GM23248 (cell line): ENCODE measurements at places on chromosomes 16 and 17.
A peak's percentile ranks its signal among the peaks of the same experiment; 100 is the strongest.

DNA sequence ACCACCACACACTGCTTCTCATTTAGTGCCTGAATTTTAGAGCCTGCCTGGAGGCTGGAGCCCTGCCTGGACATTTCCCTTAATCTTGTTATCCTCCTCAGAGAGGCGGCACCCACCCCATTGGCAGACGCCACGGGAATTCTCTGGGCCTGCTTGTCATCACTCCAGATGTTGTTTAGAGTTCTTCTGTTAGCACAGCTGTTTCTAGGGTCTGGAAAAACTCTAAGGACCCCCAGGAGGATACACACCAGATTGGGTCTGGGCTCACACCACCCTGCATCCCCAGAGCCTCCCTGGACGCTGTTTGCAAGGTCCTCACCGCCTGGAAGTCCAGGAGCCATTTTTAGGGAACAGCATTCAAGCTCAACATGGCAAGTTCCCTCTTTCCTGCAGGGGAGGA is 565 bp upstream of the XAF1 start:
- DNase-seq = peak; percentile 82

- DNase-seq = no peak
Observed at GRCh38 chr16:73915140-73915539, 381.5 kb upstream of the PSMD7 start.

GRCh38 chr17:9763643-9764042 is 27.7 kb downstream of the DHRS7C start:
- no peak for DNase-seq

DNA sequence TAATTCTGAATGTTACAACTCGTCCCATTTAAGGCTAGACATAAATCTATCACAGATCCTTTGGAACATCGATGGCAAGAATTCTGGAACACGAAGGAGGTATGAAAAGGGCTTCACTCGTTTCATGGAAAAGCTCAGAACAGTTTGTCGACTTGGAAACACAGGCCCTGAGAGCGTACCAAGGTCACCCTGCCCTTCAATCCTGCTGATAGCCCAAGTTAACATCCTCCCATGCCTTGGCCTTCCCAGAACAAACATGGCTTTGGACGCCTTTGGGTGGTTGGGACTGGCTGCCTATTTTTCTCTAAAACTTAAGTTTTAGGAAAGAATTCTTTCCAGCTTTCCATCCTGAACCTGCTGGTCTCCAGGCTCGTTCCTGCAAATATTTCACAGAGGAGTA is 396.1 kb downstream of the MAF start:
- DNase-seq = no peak

DNA sequence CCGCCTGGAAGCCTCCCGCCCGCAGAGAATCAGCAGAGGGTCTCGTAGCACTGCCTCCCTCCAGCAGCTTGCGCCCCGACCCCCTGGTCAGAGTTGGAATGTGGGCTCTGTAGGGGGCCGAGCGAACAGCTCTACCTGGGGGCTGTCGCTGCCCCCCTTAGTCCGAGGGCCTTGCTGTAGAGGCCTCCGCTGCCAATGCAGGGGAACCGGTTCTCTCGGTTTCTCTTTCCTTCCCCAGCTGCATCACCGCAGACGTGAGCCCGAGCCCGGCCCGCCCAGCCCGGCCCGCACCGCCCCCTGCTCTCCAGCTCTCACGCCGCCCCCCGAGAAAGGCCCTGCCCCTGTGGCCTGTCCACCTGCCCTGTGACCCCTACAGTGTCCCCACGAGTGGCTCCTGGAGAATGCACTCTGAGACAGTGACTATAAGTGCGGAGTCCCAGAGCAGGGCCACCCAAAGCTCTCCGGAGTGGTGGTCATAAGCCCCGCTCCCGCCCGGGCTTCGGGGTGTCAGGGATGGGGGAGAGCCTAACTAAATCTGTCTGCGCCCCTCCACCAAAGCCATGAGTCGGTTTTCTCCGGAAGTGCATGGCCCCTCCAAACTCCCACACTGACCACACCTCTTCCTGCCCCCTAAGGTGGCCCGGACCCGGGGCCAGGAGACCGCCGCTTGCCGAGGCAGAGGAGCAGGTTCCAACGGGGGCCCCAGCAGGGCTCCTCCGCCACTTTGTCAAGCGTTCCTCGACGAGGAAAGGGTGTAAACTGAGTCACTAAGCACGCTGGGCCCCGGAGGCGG is 1.7 kb downstream of the ARHGAP27 start:
- peak; percentile 54 for DNase-seq

- no peak for DNase-seq
Observed at GRCh38 chr17:51794466-51794865, 364.0 kb downstream of the CA10 start.

GRCh38 chr16:73506568-73507056 is 458.7 kb upstream of the ZFHX3 start:
- DNase-seq = no peak

- peak; percentile 69 for DNase-seq
Observed at GRCh38 chr16:85717393-85718152, 28.8 kb upstream of the GINS2 start.

DNA sequence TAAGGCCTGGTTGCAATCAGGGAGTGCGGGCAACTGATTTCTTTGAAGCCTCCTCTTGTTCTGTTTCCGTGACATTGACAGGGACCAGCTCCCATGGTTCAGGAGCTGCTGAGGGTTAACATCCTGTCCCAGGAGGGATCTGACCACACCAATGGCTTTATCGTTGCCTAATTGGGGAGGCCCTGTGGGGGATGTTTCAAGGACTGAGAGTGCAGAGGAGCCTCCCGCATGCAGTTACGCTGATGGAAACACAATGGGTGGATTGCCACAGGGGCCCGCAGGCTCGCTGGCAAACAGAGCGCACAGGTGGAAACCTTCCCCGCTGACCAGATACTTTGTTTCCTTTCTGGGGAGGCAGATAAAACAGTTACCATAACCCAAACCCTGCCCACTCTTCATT is 23.8 kb upstream of the ABCC1 start:
- no peak for DNase-seq

- DNase-seq = no peak
Observed at GRCh38 chr16:74975591-74975990, 9.3 kb downstream of the WDR59 start.

DNA sequence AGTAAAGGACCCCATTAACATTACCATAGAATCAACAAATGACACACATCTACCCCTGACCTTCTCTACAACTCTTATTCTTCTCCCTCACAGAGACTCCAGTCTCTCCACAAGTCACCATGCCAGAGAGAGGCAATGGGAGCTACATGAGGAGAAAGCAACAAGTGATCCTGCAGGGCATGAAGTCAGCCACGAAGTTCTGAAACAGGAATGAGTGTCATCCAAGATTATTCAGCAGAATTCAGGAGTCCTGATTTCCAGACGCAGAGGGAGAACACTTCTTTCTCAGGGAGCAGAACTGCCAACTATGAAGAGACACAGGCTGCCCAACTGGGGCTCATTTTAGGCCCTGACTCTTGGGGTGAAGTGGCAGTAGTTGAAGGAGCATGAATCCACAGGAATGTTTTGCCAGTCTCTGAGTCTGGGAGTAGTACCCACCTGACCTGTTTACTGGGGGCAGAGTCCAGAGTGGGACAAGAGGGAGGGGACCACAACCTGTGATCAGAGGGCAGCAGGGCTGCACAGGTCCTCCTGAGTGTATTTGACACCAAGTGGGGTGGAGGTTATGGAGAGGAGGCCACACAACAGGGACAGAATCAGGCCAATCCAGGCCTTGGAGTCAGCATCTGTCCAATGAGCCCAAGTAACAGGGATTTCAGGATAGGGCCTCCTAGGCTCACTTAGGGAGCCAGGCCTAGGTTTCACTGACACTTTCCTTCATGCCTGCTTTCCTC is 2.4 kb upstream of the MTMR4 start:
- DNase-seq = no peak

GRCh38 chr16:24156777-24157176 is 99.4 kb upstream of the CACNG3 start:
- DNase-seq = peak; percentile 3

- peak; percentile 97 for DNase-seq
Observed at GRCh38 chr17:12020642-12021622, at the start of gene MAP2K4. TSS of gene MAP2K4 (plus strand) at chr17:12020877. CDS start at chr17:12020887, 10 bp downstream.

- DNase-seq = peak; percentile 74
Observed at GRCh38 chr16:14399378-14400284, 230.4 kb downstream of the PARN start.

DNA sequence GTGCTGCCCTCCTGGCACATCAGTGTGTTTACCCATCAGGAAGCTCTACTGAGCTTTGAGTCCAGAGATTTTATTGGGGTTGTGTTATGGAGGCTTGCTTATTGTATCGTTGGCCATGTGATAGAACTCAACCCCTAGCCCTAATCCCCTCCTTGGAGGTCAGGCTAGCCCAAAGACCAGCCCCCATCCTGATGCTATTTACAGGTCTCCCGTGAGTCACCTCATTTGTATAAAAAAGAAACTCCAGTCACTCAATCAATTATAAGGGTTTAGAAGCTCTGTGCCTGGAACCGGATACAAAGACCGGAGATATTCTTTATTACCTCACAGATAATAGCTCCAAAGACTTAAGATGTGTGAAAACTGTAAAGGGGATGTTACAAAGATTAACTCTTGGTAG is 405.9 kb downstream of the CNTNAP4 start:
- no peak for DNase-seq

DNA sequence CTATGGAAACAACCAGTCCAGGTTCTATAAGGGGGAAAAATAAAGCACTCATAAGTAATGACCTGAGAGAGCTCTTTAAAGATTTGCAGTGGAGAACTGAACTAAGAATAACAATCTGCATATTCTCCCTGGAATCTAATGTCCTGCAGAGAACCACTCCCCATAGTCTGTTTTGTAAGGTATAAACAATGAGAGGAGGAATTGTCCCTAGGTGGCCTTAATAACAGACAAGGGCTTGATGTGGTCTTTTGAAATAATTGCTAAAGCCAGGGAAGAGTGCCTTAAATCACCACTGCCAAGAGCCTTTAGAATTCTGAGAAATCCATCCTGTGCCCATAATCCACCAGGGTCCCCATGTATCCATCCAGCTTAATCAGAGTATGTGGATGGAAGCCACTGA is 106.3 kb downstream of the CDH11 start:
- no peak for DNase-seq

DNA sequence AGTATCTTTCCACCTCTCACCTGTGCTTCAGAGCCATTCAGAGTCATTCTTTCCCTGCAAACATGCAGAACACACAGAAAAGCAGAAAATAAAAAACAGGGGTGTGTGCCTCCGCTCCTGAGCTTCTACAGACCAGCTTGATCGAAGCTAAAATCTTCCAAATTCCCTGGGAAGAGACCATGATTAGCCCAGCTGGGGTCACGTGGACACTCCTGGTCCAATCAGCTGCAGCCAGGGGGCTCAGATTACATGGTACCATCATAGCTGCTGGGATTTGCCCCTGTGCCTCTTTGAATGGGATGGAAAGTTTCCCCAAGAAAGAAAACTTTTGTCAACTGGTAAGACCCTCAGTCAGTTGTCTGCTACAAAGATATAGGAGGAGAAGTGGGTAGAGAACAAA is 159.9 kb downstream of the TMEM114 start:
- no peak for DNase-seq

- DNase-seq = no peak
Observed at GRCh38 chr17:63758428-63758827, 15.0 kb downstream of the CCDC47 start.

GRCh38 chr17:2688351-2689342 is 22.9 kb downstream of the CLUH start:
- DNase-seq = no peak

DNA sequence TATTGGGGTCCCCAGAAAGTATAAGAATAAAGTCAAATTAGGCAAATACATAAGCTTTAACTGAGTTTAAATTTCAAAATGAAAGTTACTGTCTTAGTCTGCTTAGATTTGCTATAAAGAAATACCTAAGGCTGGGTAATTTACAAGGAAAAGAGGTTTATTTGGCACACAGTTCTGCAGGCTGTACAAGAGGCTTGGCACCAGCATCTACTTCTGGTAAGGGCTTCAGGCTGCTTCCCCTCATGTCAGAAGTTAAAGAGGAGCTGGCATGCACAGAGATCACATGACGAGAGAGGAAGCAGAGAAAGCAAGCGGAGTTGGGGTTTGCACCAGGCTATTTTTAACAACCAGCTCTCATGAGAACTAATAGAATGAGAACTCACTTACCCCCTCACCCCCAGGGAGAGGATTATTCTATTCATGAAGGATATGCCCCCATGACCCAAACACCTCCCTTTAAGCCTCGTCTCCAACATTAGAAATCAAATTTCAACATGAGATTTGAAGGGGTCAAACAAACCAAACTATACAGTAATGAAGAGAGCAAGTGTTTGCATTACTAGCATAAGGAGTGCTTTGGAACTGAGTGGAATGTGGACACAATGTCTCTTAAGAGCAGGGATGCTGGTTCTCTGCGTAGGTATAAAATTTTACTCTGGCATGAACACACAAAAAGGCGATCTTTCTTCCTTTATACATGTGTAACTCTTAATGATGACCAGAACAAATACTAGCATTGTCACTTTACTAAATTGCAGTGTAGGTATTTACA is 292.8 kb upstream of the PMFBP1 start:
- no peak for DNase-seq

GRCh38 chr17:9544221-9544620 is 31.4 kb downstream of the STX8 start:
- no peak for DNase-seq

- no peak for DNase-seq
Observed at GRCh38 chr16:89360760-89361435, 129.5 kb downstream of the ANKRD11 start.

DNA sequence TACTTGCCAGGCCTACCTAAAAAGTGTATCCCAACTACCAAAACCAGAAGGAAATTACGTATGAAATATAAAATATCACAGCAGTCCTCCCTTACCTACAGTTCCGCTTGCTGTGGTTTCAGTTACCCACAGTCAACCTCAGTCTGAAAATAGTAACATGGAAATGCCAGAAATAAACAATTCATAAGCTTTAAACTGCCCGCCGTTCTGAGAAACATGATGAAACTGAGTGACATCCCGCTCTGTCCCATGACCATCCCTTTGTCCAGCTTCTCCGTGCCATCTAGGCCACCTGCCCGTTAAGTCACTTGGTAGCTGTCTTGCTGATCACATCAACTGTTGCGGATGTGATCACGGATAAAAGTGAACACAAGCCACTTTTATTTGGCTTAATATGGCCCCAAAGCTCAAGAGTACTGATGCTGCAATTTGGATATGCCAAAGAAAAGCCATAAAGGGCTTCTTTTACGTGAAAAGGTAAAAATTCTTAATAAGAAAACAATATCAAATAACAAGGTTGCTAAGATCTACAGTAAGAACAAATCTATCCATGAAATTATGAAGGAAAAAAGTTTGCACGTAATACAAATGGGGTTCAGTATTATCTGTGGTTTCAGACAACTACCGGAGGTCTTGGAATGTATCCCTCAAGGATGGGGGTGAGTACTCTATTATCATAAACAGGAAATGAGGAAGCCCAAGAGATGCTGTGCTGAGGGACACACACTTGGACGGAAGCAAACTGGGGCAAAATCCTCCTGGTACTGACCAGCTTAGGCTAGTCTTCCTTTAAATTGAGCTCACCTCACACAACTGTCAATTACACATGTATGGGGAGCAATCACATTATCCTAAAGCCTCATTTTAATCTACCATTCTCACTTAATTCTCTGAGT is 8.2 kb downstream of the USP22 start:
- peak; percentile 40 for DNase-seq

GRCh38 chr16:12679660-12680272 is 123.9 kb downstream of the CPPED1 start:
- DNase-seq = peak; percentile 6
